AG09319 (cell line): ENCODE measurements at places on chromosomes 11 and 22.

GRCh38 chr11:12973528-12974181 lies 35.5 kb upstream of the RASSF10 start:
- no peak for DNase-seq

GRCh38 chr11:108939135-108939534 lies 274.3 kb downstream of the DDX10 start:
- no peak for DNase-seq

GRCh38 chr22:22711532-22711913 lies 67.1 kb downstream of the GGTLC2 start:
- no peak for DNase-seq

GRCh38 chr11:123588117-123588863 lies 66.1 kb downstream of the SCN3B start:
- no peak for DNase-seq

GRCh38 chr22:45211848-45212247 lies 28.8 kb downstream of the KIAA0930 start:
- no peak for DNase-seq

- no peak for DNase-seq
These were observed 207.0 kb downstream of the TBC1D22A start for GRCh38 chr22:46969491-46969890.

- no peak for DNase-seq
These were observed 524.5 kb downstream of the BRD1 start for GRCh38 chr22:49303061-49303735.

DNA sequence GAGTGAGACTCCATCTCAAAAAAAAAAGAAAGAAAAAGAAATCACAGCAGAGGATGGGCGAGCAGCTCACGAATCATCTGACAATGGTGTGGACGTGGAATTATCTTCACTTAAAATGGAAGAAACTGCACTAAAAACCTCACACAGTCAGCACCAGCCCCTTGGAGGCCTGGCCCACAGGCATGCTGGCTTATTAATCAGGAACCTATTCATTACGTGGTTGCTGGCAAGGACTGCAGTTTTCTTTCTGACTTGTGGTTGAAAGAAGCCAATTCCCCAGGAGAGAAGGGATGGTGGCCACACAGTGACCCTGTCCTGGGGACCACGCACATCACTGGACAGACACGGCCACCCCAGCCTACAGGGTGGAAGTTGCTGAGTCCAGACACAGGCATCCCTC lies 401.1 kb downstream of the CTTN start:
- no peak for DNase-seq

- no peak for DNase-seq
These were observed 58.2 kb upstream of the PRSS23 start for GRCh38 chr11:86741839-86742805.

DNA sequence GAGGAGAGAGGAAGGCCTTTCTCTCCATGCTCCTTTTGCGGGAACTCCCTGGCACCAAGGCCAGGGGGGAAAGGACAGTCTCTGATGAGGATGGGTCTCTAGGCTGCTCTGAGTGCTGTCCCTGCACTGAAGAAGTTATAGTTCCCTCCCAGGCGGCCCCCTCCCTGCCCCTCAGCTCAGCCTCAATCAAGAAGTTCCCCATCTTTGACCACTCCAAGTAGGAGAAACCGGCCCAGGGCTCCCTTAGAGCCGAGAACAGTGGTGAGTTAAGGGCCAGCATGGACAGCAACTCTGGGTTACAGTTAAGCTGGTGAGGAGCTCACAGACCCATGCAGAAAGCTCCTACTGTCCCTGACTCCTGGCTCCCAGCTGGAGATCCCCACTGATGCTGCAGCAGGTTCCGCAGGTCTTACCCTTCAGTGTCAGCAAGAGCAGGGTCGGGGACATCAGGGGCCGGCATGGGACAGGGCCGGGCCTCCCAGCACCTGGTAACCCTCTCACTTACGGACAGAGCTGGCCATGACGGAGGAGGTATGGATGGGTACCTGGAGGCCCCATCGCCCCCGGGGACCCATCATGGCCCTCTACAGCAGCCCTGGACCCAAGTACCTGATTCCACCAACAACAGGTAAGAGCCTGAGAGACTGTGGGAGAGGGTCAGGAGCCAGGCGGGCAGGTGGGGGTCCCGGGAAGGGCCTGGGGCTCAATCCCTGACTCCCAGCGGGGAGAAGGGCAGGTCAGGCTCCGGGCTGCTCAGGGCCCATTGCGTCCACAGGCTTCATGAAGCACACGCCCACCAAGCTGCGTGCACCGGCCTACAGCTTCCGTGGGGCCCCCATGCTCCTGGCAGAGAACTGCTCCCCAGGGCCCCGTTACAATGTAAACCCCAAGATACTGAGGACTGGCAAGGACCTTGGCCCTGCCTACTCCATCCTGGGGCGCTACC lies 4.2 kb downstream of the SCGB1C1 start:
- no peak for DNase-seq
